ENCODE measurements at places on chromosomes 1 and 21.

DNA sequence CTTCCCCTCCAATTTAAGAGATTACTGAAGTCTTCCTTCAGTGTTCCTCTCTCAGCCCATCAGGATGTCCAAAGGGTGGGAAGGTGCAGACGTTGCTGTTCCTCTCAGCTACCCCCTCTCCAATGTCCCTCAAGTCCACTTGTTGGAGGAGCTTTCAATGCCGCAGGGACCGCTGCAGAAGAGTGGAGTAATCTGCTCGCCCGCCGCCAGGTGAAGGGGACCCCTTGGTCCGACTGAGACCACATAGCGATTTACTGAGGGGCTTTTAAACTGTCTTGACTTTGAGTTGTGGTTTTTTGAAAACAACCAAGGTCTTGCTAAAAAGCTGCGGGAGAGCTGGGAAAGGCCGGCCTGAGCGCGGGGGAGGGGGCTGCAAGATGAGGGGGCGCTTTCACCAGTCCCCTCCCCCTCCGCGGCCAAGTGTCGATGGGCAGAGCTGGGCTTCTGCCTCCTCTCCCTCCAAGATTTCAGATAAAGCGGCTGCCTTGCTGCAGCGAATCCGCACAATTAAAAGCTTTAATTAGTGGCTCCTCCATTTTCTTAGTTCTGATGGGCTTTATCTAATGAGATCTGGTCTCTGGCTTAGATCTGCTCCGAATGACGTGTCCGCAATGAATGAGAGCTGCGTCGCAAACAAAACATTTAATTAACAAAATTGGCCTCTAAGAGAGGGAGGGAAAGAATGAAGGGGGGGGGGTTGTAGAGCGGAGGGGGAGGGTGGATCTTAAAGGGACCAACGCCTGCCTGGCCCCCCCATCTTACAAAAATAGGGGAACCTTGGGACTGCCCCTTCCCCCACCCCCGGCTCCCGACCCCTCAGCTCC, 5.9 kb downstream of the LMO4 start:
- H3K4me1 ChIP-seq = peaks cover 50% of the 10 kb centered on the region
- H3K36me3 ChIP-seq = peaks cover 3% of the 10 kb centered on the region
- no peaks in the 10 kb centered on the region for H3K27me3 ChIP-seq
- H3K27ac ChIP-seq = peak overlapping the region; percentile 53

DNA sequence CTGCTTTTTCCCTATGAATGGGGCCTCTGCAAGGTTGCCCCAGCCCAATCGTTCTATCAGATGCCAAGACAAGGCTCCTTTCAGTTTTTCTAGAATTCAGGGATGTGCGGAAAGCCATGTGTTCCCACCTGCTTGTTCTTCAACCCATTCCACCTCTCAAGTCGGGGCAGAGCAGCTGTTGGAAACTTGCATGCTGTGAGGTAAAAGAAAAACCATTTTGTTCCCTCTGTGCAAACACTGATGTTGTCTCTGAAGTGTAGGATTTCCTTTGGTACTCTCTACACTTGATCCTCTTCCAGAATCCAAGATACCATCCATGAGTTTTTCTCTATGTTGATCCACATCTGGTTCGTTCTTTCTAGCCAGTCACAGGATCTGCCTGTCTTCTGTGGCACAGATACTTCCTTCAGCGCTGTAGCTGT, 7.3 kb downstream of the IER5 start:
- no peaks in the 10 kb centered on the region for H3K27me3 ChIP-seq
- peaks cover 27% of the 10 kb centered on the region for H3K4me1 ChIP-seq
- H3K4me3 ChIP-seq = no peak overlapping the region
- DNase-seq = no peak

GRCh38 chr1:113681596-113682337, 77.5 kb downstream of the PHTF1 start:
- no peak overlapping the region for H3K27ac ChIP-seq
- no peak for DNase-seq
- no peak overlapping the region for H3K4me3 ChIP-seq
- H3K27me3 ChIP-seq = no peaks in the 10 kb centered on the region
- H3K36me3 ChIP-seq = no peaks in the 10 kb centered on the region
- no peaks in the 10 kb centered on the region for H3K4me1 ChIP-seq

- no peaks in the 10 kb centered on the region for H3K36me3 ChIP-seq
- no peak for DNase-seq
- H3K4me1 ChIP-seq = no peaks in the 10 kb centered on the region
- H3K27me3 ChIP-seq = no peaks in the 10 kb centered on the region
These were observed 117.4 kb upstream of the RAB3GAP2 start for GRCh38 chr1:220389634-220390033.

GRCh38 chr1:1558591-1558990, 16.1 kb downstream of the SSU72 start:
- no peak for DNase-seq
- peaks cover 20% of the 10 kb centered on the region for H3K36me3 ChIP-seq
- no peak overlapping the region for H3K27ac ChIP-seq
- H3K27me3 ChIP-seq = no peaks in the 10 kb centered on the region

DNA sequence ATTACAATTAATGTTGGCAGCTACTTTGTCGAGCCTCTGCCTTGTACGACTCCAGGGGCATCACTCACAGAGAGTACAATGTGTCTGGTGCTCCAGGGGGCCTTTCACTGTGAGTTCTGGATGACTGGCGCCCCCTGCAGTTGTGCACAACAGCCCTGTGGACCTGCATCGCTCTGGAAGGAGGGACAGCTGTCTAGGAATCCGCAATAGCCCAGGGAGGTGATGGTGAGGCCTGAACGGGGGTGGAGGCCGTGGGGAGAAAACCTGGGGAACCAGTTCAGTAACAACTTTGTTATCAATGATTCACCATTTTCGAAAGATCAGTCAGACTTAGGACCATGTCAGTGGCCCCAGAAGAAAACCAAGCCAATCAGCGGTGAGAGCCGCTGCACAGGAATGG, 189.1 kb downstream of the KAZN start:
- H3K4me3 ChIP-seq = no peak overlapping the region
- no peaks in the 10 kb centered on the region for H3K4me1 ChIP-seq
- H3K36me3 ChIP-seq = no peaks in the 10 kb centered on the region
- DNase-seq = no peak
- no peaks in the 10 kb centered on the region for H3K27me3 ChIP-seq
- H3K27ac ChIP-seq = no peak overlapping the region

DNA sequence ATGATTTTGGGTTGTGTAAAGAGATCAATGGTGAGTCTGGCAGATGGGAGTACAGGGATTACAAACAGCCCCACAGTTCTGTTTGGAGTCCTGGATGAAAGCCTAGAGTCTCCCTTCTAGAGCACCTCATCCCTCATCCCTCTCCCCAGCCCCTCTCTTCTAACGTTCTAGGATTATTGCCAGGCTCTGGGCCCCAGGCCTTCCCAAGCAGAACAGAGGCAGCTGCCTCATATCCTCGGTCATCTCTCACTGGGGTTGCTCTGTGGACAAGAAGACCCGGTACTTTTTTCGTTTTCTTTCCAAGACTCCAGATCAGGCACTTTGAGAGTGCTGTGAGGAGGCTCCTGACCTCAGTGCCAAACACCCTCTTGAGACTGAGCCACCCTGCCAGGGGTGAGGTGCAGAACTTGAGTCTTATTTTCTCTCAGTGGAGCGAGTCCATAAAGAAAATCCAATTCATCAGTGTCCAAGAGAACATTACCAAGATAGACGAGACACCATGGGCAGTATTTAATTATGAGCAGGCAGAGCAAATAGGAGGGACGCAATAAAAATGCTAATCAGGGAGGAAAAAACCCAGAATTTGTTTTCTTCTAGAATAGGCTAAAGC, 17.1 kb upstream of the KCND3 start:
- H3K27ac ChIP-seq = no peak overlapping the region
- H3K4me1 ChIP-seq = no peaks in the 10 kb centered on the region
- no peaks in the 10 kb centered on the region for H3K27me3 ChIP-seq
- H3K4me3 ChIP-seq = no peak overlapping the region
- H3K36me3 ChIP-seq = no peaks in the 10 kb centered on the region

DNA sequence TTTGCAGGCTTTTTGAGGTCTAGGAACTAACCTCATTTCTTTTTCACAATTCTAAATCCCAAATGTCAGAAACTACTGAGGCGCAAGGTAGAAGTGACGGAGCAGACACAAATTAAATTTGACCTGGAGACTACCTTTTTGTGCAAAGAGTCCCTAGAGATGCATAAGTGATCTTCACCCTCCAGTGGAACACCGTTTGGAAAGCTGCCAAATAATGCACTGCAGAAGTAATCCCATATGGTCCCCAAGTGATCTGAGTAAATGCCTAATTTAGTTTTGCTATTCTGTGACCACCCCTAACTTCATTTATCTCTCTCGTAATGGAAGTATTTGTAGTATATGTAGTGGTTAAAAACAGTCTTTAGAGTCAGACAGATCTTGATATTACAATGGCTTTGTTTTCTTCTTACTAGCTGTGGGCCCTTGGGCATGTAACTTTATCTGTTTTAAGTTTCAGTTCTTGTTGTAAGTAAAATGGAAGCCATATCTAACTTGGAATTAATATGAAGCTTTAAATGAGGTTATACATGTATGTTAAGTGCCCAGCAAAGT, 70.4 kb upstream of the IPO9 start:
- H3K4me3 ChIP-seq = no peak overlapping the region
- no peaks in the 10 kb centered on the region for H3K27me3 ChIP-seq
- no peak for DNase-seq
- no peaks in the 10 kb centered on the region for H3K36me3 ChIP-seq

DNA sequence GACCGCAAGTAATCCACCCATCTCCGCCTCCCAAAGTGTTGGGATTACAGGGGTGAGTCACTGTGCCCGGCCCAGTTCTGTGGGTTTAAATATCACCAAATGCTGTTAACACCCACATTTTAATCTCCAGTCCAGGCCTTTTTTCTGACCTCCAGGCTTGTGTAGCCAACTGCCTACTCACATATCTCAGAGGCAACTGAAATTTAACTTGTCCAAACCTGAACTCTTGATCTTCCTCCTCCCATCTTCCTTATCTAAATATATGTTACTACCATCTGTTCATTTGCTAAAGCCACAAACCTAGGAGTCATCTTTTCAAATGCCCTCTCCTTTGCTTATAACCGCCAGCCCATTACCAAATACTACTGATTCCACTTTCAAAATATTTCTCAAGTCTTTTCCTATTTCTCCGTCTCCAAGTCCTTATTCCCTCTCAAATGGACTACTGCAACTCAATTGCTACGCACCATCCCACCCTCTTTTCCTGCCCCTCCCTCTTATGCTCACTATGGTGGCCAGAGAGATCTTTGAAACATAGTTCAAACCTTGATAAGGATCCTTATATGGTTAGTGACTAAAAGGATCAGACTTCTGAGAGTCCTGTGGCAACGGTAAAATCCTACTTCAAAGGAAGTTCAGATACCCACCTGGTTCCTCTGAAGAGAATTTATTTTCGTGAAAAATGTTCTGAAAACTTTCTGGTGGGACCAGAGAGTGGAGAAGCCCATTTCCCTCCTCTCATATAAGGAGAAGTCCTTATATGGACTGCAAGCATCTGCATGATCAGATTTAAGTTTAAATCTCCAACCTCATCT, 78.5 kb upstream of the CDC42BPA start:
- H3K36me3 ChIP-seq = no peaks in the 10 kb centered on the region
- no peaks in the 10 kb centered on the region for H3K4me1 ChIP-seq
- DNase-seq = no peak
- no peak overlapping the region for H3K4me3 ChIP-seq
- peak overlapping the region; percentile 70 for H3K27ac ChIP-seq

GRCh38 chr1:77424236-77424635, 142.4 kb downstream of the AK5 start:
- no peaks in the 10 kb centered on the region for H3K27me3 ChIP-seq
- DNase-seq = no peak
- H3K27ac ChIP-seq = no peak overlapping the region
- peaks cover 32% of the 10 kb centered on the region for H3K4me1 ChIP-seq
- no peaks in the 10 kb centered on the region for H3K36me3 ChIP-seq

GRCh38 chr1:163170975-163171676, 31.6 kb downstream of the RGS5 start:
- H3K4me1 ChIP-seq = no peaks in the 10 kb centered on the region
- DNase-seq = no peak
- H3K36me3 ChIP-seq = no peaks in the 10 kb centered on the region
- no peaks in the 10 kb centered on the region for H3K27me3 ChIP-seq

GRCh38 chr1:44609412-44609767, 64.9 kb downstream of the TMEM53 start:
- H3K27me3 ChIP-seq = no peaks in the 10 kb centered on the region
- no peaks in the 10 kb centered on the region for H3K36me3 ChIP-seq
- no peak overlapping the region for H3K27ac ChIP-seq
- H3K4me1 ChIP-seq = no peaks in the 10 kb centered on the region
- DNase-seq = peak; percentile 4

GRCh38 chr1:56520016-56520601, 59.3 kb downstream of the PLPP3 start:
- H3K4me3 ChIP-seq = no peak overlapping the region
- no peak for DNase-seq
- H3K4me1 ChIP-seq = no peaks in the 10 kb centered on the region

DNA sequence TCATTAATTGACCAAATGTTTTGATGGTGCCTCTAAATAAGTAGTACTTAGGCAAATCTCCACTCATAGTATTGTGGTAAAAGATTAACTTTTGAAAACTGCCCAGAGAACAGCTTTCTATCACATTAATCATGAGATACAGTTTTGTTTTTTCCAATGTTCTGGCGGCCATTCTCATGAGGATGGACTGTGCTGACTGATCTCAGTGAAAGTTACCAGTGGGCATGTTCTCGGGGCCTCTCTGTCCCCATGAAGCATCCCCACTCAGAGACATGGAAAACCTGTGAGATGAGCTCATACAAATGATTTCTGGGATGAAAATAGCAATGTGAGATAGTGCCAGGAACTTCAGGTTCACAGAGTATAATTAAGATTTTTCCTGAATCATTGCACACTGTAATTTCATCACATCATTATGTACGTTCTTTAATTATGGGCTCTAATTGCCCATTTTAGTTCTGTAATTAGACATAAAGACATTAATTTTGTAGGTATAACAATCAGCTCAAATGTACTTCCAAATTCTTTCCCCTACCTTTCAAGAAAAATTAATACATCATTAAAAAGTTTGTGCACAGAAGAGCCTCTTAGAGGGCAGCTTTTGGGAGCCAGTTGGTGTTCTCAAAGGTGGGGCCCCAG, 40.5 kb downstream of the DDR2 start:
- DNase-seq = no peak
- no peaks in the 10 kb centered on the region for H3K27me3 ChIP-seq
- H3K4me3 ChIP-seq = no peak overlapping the region
- no peak overlapping the region for H3K27ac ChIP-seq
- H3K36me3 ChIP-seq = no peaks in the 10 kb centered on the region

- H3K4me1 ChIP-seq = no peaks in the 10 kb centered on the region
- no peak overlapping the region for H3K4me3 ChIP-seq
- no peaks in the 10 kb centered on the region for H3K27me3 ChIP-seq
- H3K27ac ChIP-seq = no peak overlapping the region
These were observed 99.2 kb upstream of the BTG3 start for GRCh38 chr21:17711896-17712295.

GRCh38 chr1:239858057-239858456, 233.6 kb upstream of the FMN2 start:
- H3K4me3 ChIP-seq = no peak overlapping the region
- H3K36me3 ChIP-seq = no peaks in the 10 kb centered on the region
- no peak overlapping the region for H3K27ac ChIP-seq

GRCh38 chr1:243217349-243217748, 37.7 kb downstream of the CEP170 start:
- DNase-seq = no peak
- H3K27ac ChIP-seq = no peak overlapping the region
- no peaks in the 10 kb centered on the region for H3K36me3 ChIP-seq
- H3K27me3 ChIP-seq = no peaks in the 10 kb centered on the region
- H3K4me3 ChIP-seq = no peak overlapping the region

- H3K27me3 ChIP-seq = no peaks in the 10 kb centered on the region
- H3K36me3 ChIP-seq = no peaks in the 10 kb centered on the region
- H3K4me3 ChIP-seq = no peak overlapping the region
- no peak overlapping the region for H3K27ac ChIP-seq
- DNase-seq = no peak
These were observed 58.2 kb upstream of the SLC25A33 start for GRCh38 chr1:9481048-9481447.

Data from CD8-positive, alpha-beta memory T cell (primary cell).